ENCODE measurements at places on chromosomes 13 and 19.
A peak's percentile ranks its signal among the peaks of the same experiment; 100 is the strongest.

GRCh38 chr19:1214862-1215731 is 9.5 kb downstream of the STK11 start:
- peak; percentile 72 for DNase-seq

GRCh38 chr19:17555929-17556813 is 722 bp downstream of the COLGALT1 start:
- DNase-seq = peak; percentile 70

DNA sequence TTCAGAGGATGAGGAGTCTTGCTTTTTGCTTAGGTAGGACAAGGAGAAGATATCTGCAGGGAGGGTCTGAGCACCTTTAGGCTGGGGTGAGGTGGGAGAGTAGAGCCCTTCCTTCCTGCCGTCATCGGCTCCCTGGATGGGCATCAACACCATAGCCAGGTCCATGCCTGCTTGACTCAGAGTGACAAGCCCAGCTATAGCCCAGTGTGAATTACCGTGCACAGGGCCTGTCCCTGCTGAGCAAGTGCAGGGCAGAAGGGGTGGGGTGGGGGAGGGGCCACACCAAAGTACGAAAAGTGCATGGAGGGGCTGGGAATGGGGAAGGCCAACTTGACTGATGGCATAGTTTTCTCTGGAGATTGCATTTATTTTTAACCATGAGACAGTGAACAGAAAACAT is 30.3 kb upstream of the RNF113B start:
- DNase-seq = peak; percentile 75

DNA sequence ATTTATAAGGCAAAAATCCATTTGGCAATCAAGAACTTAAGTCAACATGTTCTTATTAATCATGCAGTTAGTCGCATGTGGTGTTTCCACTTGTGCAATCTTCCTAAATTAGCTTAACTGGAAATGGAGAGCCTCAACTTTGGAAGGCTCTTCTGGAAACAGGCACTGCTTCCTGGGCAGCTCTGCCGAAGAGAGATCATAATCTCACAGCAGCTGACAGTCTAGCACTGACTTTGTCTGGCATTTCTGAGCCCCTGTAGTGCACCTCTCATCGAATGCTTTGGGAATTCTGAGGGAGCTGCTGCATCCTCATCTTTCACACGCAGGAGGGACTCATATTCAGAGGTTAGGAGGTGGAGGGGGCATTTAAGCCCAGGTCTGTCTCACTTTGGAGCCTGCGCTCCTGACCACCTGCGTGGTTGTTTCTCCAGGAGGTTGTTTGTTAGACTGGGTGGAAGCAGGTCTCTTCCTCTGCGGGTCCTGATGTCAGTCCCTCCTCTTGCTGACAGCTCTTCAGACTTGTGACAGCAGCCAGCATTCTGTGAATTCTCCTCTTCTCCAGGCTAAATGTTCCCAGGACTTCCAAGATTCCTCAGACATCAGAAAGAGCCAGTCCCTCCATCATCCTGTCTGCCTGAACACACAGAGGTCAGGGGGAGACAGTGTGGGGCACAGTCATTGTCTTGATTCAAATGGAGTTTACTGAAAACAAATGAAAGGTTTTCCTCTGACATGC is 100.4 kb upstream of the GJB6 start:
- DNase-seq = peak; percentile 39

- DNase-seq = no peak
Measured at GRCh38 chr13:20801707-20802106, 27.9 kb upstream of the EEF1AKMT1 start.

- DNase-seq = no peak
Measured at GRCh38 chr13:68023838-68024581, 793.9 kb upstream of the PCDH9 start.

- DNase-seq = no peak
Measured at GRCh38 chr13:111142472-111142871, 27.4 kb downstream of the ARHGEF7 start.

GRCh38 chr13:98519976-98520375 is 56.9 kb downstream of the STK24 start:
- no peak for DNase-seq

- peak; percentile 67 for DNase-seq
Measured at GRCh38 chr19:2848616-2849015, 7.3 kb downstream of the ZNF555 start.

DNA sequence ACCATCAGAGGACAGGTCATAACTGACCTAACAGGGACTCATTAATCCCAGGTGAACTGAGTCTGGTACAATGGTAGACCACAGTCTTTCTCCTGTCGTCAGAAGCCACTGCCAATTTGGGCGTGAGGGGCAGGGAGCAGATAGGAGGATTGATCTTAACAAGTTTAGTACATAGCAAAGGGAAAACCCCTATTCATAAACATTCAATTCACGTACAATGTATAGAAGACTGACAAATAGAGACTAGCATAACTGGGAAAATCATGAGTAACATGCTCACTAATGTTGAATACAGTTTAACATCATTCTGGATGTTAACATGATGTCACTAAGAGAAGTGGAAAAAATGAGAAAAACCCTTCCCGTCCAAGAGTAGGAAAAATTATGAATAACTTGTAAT is 54.1 kb downstream of the SLC7A1 start:
- DNase-seq = no peak

DNA sequence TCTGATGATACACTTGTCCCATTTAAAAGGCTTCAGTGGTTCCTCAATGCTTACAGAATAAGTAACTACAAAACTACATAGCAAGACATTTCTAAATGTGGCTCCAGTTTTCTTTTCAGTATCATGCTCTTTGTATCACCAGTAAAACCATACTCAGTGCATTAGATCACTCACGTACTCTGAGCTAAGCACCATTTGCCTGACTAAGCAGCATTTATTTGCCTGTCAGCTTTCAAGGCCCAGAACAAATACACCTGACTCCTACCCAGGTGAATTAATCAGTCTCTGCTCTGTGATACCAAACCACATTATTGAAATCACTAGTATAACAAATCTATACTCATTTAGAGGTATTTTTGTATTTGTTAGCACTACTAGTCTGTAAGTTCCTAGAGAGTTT is 47.4 kb upstream of the PCDH20 start:
- DNase-seq = no peak

DNA sequence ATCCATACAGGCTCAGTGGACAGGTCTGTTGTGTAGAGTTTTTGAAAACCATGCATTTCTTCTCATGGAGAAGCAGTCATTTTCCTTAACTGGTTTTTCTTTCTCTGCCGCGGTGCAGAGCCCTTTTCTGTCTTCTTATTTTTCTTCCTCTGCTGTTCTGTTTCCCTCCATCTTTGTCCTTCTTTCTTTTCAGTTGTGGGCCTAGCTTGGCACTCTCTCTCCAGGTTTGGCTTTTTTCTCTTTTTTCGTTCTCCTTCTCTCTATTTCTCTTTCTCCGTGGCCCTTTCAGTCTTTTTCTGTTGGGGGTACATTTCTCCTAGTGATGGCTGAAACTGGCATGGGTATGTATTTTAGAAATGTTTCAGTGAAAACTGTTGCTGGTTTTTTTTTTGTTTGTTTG is 24.1 kb downstream of the NFIX start:
- no peak for DNase-seq
